Stimulated activated CD8-positive, alpha-beta memory T cell treated with anti-CD3 and anti-CD28 coated beads, Interleukin-2, amount 100 ng/mL, for 1 hour (primary cell): ENCODE measurements at places on chromosomes 3 and 15.

- no peak for DNase-seq
These were observed 30.8 kb upstream of the RPN1 start for GRCh38 chr3:128681369-128681829.

DNA sequence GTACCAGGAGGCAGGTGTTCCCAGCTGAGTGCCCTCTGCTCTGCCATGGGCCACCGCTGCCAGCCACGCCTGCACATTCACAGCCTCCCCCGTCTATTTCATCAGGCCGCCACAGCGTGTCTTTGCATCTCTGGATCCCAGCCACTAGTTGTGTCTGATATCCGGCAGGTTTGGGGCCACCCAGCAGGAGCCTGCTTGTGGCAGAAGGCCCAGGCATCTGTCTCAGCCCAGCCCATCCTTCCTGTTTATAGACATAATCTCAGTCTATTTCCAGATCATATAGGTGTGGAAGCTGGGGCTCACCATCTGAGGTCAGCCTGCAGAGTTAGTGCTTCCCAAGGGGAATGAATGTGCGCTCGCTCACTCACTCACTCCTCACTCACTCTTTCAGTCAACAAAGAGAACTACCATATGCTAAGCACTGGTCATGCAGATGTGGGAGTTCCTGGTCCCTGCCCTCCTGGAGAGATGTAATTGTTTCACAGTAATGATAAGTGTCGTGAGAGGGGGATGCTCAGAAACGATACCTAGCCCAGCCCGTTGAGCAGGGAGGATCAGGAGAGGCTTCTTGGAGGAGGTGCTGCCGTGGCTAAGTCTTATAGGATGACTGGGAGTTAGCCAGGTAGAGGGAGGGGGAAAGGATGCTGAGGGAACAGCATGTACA lies 60.6 kb downstream of the FGD5 start:
- no peak for DNase-seq

DNA sequence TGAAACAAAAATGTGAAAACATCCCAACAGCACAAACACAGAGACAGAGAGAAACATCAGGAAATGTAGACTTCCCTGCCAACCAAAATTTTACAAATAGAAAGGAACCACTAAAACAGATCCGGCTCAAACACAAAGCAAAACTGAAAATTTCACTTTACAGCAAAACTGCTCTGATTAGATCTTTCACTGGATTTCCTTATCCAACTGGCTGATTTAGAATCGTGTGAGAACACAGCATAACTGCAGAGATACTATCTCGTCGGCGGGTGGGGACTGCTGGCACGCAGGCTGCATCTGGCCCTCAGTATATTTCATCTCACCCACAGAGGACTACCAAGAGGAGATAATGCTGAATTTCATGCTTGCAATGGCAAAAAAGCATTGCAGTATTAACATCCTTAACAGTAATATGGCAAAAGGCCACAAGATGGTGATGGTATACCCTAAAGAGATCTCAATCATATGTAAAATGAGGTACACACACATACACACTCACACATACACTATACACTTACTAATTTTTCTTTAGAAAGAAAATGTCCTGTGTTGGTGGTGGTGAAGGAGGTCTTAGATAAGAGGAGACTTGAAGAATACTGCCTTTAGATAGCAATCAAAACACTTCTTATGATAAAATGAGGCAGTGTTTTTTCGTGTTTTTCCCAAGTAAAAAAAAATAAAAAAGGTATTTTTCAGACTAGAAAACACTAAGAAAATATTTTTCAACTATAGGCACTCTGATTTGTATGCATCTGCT lies 10.6 kb upstream of the LEO1 start:
- DNase-seq, result no peak

DNA sequence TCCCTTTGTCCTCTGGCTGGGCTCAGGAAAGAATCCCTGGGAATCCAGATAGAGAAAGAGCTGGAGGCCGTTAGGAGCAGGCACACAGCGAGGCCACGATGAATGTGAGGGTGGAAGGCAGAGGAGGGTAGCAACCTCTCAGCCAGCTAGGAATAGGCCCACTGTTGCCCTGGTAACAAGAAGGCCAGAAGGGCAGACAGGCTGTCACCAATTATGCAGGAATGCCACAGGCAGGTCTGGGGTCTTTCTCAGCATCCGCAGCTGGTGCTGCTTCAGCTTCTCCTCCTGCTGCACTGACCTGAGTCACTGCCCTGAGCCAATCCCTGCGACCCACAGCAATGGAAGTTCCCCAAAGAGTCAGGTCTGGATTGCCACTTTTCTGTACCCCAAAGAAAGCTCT lies 62.8 kb upstream of the C3orf80 start:
- no peak for DNase-seq

DNA sequence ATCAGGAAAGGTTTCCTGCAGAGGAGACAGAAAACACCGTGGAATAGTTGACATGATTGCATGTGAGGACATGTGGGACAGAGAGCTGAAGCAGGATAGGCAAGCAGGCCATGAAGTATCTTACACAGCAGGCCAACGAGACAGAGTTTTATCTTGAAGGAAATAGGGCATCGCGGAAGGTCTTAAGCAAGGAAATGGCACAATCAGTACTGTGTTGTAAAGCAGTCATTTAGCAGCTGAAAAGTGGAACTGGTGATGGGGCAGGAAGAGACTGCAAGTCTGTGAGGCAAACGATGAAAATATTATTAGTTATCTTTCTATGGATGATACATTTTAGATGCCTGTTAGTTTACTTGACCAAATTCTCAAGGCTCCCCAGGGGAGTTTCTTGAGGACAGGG lies 535.1 kb downstream of the SOX2 start:
- no peak for DNase-seq
